ENCODE measurements at places on chromosomes 2 and 18.

GRCh38 chr18:67433971-67434370 is 82.5 kb downstream of the DSEL start:
- no peak for DNase-seq

GRCh38 chr2:157283468-157283867 is 26.0 kb downstream of the GALNT5 start:
- no peak for DNase-seq

- DNase-seq, result no peak
These were observed 239.0 kb downstream of the OSR1 start for GRCh38 chr2:19119326-19120001.

DNA sequence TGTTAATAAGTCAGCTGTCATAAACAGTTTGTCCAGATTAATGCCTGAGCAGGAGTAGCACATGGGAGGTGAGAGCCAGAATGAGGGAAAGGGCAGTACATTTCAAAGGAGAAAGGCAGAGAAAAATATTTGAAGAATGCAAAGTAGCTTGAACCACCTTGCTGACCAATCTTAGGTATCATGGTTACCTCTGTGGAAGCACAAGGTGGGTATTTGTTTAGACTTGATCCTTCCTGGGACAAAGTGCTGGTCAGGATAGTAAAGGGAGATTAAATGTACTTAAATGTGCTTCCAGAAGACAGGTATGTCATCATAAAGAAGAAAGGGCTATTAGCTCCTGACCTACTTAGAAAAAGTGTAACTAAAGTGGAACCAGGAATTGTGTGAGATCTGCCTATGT is 105.0 kb downstream of the LRRTM1 start:
- DNase-seq, result no peak

- DNase-seq, result no peak
These were observed 22.1 kb downstream of the CHCHD5 start for GRCh38 chr2:112606547-112606946.

GRCh38 chr2:112634874-112635157 is 10.9 kb upstream of the SLC20A1 start:
- no peak for DNase-seq

DNA sequence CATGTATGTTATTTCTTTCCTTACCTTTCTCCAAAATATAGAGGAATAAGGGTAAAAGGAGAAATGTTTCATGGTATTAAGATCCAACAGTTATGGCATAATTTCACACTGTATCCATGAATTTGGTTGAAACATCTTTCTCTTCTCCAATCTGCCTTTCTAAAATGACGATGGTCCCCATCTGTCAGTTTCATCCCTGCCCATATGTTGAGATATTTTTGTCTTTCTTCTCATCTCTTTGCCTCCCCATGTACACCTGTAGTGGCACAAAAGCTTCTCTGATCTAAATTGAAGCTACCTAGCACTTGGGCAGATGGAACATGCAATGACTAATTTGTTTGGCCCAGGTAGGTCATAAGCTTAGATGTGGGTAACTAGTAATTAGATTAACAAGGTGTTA is 90.7 kb upstream of the LRRTM1 start:
- no peak for DNase-seq

DNA sequence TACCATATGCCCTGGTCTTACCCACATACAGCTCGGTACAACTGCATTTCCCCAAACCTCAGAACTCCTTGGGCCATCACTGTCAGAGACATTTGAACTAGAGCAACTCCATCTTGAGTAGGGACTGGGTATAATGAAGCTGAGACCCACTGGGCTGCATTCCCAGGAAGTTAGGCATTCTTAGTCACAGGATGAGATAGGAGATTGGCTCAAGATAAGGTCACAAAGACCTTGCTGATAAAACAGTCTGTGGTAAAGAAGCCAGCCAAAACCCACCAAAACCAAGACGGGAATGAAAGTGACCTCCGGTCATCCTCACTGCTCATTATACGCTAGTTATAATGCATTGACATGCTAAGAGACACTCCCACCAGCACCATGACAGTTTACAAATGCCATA is 131.3 kb downstream of the PIK3C3 start:
- DNase-seq, result no peak

DNA sequence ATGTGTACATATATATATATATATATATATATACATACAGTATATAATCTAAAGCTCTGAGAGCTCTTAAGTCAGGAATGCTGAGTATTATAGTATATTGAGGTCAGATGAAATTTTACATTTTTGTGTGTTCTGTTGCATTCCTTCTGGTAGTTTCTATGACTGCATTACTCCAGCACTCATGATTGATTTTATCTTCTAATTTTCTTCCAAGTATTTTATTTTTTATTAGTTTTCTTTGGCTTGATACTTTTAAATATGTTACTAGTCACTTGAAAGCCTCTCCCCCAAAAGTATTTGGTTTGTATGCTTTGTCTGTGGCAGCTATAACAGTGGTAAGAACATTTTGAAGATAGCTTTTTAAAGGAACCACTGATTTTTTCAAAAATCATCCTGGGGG is 25.0 kb downstream of the METTL21A start:
- no peak for DNase-seq
